ENCODE measurements at places on chromosomes 5 and 9.

DNA sequence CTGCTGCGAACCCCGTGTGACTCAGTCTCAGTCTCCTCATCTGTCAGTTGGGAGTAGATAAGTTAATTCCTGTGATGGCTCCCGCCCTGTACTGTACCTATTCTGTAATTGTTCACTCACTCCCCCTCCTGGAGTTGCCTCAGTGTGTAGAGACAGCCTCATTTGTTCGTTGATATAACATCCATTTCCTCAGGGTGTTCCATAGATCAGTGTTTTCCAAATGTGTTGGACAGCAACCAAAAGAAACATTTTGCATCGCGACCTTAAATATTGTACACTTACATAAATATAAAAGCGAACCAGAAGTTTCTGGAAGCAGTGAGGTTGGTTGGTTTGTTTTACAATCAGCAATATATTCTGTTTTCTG, 698 bp downstream of the NFX1 start:
- DNase-seq: no peak

DNA sequence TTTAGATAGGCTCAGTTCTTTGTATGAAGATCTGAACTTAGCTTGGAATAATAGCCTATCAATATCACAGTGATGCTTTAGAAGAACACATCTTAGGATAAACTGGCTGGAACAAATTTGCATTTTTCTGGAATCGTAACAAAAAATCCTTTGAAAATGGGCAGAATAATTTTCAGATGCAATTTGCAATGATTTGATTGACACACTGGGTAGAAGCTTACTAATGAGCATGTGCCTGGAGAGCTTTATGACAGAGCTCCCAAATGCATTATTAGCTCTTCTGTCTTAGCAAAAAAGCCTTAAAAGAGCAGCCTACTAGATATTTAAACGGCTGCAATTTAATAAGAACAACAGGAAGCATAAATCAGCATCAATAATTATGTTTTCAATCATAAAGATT, 76.8 kb upstream of the TXNDC8 start:
- DNase-seq: no peak

DNA sequence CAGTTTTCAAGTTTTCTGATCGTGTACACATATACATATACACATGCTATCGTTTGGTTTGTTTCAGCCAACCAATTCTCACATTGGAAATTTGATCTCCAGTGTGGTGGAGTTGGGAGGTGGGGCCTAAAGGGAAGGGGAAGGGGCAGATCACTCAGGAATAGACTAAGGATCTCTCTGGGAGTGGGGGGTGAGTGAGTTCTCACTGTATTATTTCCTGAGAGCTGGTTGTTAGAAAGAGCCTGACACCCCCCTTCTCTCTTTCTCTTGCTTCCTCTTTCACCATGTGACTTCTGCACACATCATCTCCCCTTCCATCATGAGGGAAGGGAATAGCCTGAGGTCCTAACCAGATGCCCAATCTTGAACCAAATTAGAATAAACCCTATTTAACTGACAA, 551.7 kb downstream of the MAT2B start:
- DNase-seq: no peak

DNA sequence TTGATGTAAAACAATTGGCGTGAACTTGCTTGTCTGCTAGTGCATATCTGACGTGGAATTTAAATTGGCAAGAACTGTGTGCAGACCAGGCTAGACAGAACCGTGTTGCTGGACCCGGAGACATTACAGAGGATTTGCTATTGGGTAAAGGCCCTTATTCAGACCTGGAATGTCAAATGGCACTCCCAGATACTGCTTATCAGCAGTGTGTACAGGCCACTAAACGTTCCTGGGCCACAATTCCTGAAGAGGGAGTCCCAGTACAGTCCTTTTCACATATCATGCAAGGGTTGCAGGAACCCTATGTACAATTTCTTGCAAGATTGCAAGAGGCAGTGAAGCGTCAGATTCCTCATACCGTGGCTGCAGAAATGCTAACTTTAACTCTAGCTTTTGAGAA, 13.5 kb upstream of the MCCC2 start:
- DNase-seq: no peak

DNA sequence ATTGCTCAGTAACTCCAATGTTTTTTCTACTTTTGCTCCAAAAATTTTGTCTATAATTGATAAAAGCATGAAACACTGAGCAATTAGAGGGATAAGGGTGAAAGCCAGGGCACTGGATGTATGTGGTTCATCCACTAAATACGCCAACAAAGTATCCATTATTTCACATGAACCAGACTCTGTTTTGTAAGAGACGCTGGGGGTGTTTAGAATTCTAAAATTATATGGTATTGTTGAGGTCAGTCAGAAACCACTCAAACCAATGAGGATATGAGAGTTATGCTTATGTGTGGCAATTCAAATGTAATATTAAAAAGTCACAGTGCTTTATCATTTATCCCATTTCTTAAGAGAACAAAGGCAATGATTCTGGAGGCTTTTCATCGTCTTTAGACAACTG, 220.2 kb downstream of the EFNA5 start:
- DNase-seq: no peak

GRCh38 chr9:114107286-114108001, 8.4 kb upstream of the KIF12 start:
- DNase-seq: no peak

DNA sequence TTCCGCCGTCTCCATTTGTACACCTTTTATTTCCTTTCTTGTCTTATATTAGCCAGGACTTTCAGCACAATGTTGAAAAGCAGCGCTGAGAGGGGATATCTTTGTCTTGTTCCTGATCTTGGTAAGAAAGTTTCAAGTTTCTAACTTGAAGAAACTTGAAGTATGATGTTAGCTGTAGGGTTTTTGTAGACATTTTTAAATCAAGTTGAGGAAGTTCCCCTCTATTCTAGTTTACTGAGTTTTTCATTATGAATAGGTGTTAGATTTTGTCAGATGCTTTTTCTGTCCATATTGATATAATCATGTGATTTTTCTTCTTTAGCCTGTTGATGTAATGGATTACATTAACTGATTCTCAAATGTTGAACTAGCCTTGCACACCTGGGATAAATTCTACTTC, 425.7 kb downstream of the PIK3R1 start:
- no peak for DNase-seq

DNA sequence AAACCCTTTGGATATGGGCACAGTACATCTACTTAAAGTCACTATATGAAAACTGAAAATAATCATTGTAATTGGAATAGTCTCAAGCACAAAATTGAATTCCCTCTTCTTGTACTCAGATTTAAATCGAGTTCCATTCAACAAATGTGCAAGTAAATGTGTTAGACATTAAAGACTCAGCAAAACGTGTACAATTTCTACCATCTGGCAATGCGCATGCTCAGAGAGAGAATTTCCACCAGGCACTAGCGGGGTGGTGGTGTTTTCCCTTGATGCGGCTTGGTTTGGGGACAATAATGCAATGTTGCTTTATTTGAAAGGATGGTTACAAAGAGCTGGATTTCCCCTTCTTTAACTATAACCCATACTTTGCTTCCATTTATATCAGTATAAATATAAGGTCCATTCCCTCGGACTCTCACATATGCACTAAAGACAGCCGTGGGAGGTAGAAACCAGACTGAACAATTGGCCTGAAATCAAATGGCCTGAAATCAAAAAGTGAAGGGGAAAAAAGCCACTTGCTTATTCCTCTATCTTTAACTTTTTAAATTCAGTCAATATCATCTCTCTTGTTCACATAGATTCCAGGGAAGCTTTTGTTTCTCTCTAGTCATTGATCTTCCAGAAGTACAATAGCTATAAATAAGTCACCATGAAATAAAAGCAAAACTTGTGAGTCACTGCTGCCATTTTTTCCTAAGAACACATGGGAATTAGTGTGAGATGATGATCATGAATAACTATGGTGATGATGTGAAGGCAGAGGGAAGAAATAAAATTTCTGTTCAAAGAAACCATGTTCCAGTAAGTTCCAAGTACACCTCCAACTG, 59.2 kb downstream of the ADAMTS12 start:
- DNase-seq: no peak

DNA sequence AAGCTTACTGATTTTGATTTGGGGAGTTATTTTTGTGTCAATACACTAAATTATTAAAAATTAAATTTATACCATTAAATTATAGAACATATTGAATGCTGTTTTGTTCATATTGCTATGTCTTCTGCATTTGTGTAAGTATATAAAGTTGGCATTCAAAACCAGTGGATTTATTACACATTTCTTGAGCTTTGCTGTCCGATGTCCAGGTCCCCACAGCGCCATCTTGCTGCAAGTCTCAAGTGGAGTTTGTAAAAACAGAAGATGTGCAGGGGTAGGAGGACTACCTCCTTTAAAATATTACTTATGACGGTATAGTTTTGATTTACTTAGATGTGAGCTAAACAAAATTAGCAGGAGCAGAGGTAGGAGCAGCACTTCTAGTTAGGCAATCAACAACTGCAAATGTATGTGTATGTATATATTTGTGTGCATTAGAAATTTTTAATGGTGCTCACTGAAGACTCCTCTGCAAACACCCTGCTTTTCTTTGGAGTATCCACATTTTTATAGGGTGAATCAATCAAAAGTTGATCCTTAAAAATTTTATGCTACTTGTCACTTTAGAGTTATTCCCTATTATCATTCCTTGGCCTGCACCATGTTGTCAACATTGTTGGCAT, 37.4 kb downstream of the CPEB4 start:
- DNase-seq: no peak

All from HuH-7.5 (cell line).